ENCODE measurements at places on chromosomes 16 and 17.

GRCh38 chr17:67491681-67492024, 114.6 kb downstream of the PITPNC1 start:
- DNase-seq, result no peak

DNA sequence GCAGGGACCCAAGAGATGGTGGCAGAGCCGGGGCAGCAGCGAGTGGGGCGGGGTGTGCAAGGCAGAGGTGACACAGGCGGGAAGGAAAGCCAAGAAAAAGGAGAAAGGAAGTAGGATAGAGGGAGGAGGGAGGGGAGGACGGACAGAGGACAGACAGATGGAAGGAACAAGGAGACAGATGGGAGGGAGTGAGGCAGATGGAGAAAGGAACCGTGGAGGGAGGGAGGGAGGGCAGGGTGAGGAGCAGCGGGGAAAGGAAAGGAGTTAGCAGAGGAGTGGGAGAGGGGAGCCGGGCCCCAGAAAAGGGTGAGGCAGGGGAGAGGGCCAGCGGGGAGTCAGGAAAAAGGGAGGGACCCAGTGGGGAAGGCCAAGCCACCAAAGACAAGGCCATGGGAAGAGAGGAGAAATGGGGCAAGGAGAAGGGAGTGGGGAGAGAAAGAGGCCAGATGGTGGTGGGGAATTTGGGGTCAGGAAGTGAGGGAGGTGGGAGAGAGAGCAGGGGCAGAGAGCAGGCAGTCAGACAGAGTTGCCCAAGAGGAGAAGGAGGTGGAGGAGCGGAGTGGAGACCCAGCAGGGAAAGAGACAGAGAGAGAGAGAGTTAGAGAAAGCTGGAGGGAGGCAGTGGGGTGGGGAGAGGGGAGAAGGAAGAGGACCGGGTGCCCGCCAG, 13.2 kb upstream of the ASGR1 start:
- DNase-seq, result peak; percentile 29

GRCh38 chr17:19372866-19373504, 5.3 kb upstream of the MAPK7 start:
- no peak for DNase-seq

DNA sequence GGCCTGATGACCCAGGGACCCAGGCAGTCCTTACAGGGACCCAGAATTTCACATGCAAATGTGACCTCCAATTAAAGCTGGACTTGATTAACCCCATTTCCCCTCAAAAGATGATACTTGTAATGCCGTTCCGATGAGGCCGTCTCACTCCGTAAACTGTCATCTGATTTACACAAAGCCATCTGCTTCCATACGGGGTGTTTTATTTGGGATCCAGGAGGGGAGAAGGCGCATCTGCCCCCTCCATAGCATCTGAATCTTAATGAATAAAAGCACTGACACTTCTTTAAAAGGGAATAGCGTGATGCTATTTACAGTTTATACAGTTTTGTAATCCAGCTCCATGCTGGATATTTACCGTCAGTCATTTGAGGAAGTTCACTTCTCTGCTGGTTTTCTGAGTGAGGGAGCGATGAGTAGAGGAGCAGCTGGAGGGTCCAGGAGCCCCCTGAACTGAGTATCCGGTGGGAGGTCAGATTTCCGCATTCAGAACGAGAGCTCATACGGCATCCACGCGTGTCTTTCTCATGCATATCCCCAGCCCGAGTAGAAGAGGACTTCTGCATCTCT, 452.7 kb downstream of the WWOX start:
- no peak for DNase-seq

DNA sequence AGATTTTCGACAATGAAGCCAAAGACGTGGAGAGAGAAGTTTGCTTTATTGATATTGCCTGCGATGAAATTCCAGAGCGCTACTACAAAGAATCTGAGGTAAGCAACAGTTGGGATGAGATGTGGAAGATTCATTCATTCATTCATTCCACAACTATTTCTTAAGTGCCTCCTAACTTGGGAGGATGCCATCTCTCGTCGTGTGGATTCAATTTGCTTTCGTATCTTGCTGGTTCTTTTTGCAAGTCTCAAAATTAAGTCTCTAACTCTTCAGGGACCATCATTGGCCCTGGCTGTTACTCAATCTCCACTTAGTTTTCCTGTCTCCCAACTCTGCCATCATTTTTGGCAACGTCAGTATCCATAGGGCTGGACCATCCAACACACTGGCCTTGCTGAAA, 85.6 kb upstream of the NOL11 start:
- DNase-seq, result no peak

DNA sequence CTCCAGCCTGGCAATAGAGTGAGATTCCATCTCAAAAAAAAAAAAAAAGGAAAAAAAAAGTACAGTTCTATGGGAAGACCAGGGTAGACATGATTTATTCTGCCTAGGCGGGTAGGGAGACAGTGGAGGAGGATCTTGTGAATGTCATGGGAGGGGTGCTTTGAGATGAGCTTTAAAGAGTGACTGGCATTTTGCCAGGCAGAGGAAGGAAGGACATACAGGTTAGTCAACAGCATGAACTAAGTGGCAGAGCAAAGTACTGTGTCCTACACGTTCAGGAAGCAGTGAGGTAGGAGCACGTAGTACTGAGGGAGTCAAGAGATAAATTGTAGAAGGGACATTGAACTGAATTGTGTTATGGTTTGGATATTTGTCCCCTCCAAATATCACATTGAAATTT, 451.5 kb downstream of the TOX3 start:
- no peak for DNase-seq

GRCh38 chr17:81076141-81076679, 41.3 kb downstream of the BAIAP2 start:
- no peak for DNase-seq
